ENCODE measurements at places on chromosomes 6 and 20.

- DNase-seq = no peak
Observed at GRCh38 chr20:6764619-6765018, 2.9 kb upstream of the BMP2 start.

GRCh38 chr6:11778648-11779328, at the start of gene ADTRP:
Gene ADTRP (minus strand): TSS chr6:11778803. CDS start chr6:11778759, 44 bp downstream.
- peak; percentile 75 for DNase-seq

- no peak for DNase-seq
Observed at GRCh38 chr6:30965140-30965601, 18.3 kb upstream of the MUC21 start.

DNA sequence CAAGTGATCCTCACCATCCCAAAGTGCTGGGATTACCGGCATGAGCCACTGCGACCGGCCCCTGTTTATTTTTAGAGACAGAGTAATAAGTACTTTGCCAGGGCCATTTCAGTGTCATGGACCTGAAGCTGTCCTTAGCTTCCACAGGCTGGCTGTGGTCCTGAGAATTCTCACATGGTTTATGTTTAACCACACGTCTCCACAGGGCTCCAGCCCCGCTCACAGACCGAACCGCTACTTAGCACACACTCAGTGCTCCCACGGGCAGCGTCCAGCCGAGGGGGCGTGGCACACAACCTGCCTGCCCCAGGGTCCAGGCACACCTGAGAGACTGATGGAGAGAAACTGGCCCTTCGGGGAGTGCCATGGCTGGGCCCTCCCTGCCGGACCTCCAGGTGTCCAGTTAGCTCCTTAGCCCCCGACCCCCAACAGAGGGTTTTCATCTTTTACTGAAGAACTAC, 11.7 kb downstream of the ACSS1 start:
- no peak for DNase-seq

DNA sequence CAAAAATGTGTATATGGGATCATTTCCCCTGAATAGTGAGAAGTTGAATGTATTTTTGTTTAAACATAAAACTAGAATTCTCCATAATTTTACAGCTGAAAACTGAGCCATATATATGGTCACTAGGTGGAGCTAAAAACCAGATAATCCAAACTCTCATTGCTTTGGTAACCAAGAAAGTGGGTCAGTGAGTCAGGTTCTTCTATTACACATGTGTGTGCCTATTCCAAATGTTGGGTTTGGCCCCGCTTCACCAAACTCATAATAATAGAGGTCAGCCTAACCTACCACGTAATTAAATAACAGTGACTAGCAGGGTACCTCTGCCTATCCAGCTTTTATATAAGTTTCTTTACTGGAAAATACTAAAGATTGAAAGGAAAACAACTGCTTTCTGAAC, 19.3 kb upstream of the RNGTT start:
- peak; percentile 77 for DNase-seq
